ENCODE measurements at places on chromosomes 12 and 14.
A peak's percentile ranks its signal among the peaks of the same experiment; 100 is the strongest.

DNA sequence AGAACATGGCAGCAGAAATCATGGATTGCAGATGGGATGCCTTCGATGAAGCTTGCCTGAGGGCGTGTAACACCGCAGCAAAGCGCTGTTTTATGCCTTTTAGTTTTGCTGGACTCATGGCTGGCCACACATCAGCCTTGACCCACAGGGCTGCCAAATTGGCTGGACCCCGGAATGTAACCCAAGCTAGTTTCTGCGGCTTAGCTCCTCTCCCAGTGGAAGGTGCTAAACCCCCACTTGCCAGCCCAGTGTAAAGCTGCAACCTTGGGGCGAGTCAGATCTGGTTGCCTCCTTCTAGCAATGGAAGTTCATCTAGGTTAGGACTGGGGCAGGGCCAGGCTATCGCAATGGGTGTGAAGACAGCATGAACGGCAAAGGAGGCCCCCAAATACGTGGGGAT lies 38.3 kb downstream of the MEG3 start:
- H3K27ac ChIP-seq, result no peak overlapping the region
- H3K36me3 ChIP-seq, result no peaks in the 10 kb centered on the region
- no peaks in the 10 kb centered on the region for H3K4me1 ChIP-seq
- no peak for DNase-seq
- H3K4me3 ChIP-seq, result no peak overlapping the region

- H3K4me3 ChIP-seq, result peak overlapping the region; percentile 32
- H3K27me3 ChIP-seq, result peaks cover 12% of the 10 kb centered on the region
- peaks cover 61% of the 10 kb centered on the region for H3K4me1 ChIP-seq
- DNase-seq, result no peak
These were observed 33.5 kb downstream of the DAD1 start for GRCh38 chr14:22555384-22556011.

DNA sequence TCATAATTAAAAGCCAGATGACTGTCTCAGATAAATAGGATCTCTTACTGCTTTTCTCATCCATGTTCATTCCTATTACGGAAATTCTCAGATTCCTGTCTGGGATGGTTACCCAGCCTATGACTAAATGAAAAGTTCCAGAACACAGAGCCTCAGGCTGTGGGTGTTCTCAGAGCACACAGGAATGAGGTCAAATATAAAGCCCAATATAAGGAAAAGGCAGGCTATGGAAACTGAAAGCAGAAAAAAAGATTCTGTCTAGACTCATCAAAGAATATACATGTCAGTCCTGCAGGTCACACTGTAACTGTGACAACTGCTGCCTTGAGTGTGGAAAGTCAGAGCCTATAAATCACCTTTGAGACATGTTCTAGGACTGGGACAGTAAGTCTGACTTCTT lies 64.3 kb downstream of the DCAF5 start:
- H3K4me1 ChIP-seq, result peaks cover 28% of the 10 kb centered on the region
- no peak for DNase-seq
- H3K27me3 ChIP-seq, result peaks cover 1% of the 10 kb centered on the region
- peaks cover 26% of the 10 kb centered on the region for H3K36me3 ChIP-seq
- H3K4me3 ChIP-seq, result no peak overlapping the region

DNA sequence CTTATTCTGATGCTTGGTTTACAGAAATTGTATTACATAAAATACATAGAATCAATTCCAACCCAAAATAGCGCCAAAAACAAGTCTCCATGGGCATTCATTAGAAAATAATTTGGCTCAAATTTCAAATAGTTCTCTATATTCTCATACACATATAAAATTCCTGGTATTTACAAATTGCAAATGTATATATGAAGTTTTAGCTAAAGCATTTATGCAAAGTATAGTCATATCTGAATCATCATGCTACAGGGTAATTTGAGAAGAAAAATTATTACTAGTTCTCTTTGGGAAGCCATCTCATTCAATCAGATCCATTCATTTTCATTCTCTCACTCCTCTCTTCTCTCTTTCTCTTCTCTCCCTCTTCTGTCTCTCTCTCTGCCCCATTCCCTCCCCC lies 257.8 kb downstream of the DPF3 start:
- H3K4me1 ChIP-seq, result no peaks in the 10 kb centered on the region
- H3K36me3 ChIP-seq, result peaks cover 4% of the 10 kb centered on the region
- no peak overlapping the region for H3K4me3 ChIP-seq
- no peak for DNase-seq
- H3K27me3 ChIP-seq, result peaks cover 3% of the 10 kb centered on the region

- no peaks in the 10 kb centered on the region for H3K36me3 ChIP-seq
- H3K27me3 ChIP-seq, result no peaks in the 10 kb centered on the region
- no peak for DNase-seq
- H3K4me3 ChIP-seq, result no peak overlapping the region
- H3K4me1 ChIP-seq, result peaks cover 22% of the 10 kb centered on the region
These were observed 141.4 kb upstream of the TMPO start for GRCh38 chr12:98374007-98374406.

- peaks cover 13% of the 10 kb centered on the region for H3K27me3 ChIP-seq
- DNase-seq, result no peak
These were observed 58.0 kb upstream of the TSPAN9 start for GRCh38 chr12:3019005-3019680.

GRCh38 chr12:2924019-2924418 lies 33.3 kb downstream of the TULP3 start:
- H3K36me3 ChIP-seq, result peaks cover 40% of the 10 kb centered on the region
- peaks cover 1% of the 10 kb centered on the region for H3K27me3 ChIP-seq
- DNase-seq, result no peak
- H3K4me3 ChIP-seq, result peak overlapping the region; percentile 29

DNA sequence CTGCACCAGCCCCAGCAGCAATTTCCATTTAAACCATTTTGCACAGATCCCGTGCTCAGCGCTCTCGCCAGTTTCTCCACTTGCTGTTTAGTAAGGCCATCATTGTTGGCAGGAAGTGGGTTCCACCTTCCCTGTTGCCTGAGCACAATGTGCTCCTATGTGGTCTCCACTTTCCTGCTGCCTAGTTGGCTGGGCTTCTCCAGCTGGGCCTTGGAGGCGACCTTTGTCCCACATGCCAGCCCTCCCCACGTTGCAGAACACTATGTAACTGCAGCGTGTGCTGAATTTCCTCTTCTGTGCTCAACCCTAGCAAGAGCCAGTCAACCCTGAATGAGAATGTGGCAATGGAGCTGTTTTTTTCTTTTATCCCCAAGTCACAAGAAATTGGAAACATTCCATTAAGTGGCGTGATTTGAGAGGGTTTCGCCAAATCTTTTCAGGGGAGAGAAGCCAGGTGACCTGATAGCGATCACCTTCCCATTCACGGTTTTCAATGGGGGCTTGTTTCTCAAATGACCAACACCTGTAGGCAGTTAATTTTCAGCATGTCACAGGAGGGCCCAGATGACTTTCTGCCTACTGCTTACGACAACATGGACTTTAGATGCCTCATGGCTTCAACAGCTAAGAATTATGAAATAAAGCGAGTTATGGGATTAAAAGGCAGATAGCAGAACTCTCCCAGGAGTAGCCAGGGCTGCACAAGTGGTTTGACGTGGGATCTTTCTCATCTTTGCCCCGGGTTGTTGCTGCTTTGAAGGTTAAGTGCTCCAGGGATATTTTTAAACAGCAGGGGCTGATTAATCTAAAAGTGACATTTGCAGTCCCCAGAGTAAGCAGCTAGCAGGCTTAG lies at the start of gene ACACB:
Gene ACACB, plus strand, starts transcription at position 830 of the 853 bp plus-strand sequence. CDS start 22,819 bp downstream, outside the sequence.
- no peak within 1 kb of the TSS for H3K27ac ChIP-seq
- H3K4me1 ChIP-seq, result peaks cover 5% of the 10 kb centered on the region
- DNase-seq, result no peak

GRCh38 chr12:128715485-128715884 lies 108.3 kb downstream of the SLC15A4 start:
- no peak overlapping the region for H3K27ac ChIP-seq
- H3K4me3 ChIP-seq, result no peak overlapping the region
- peaks cover 21% of the 10 kb centered on the region for H3K36me3 ChIP-seq
- H3K4me1 ChIP-seq, result no peaks in the 10 kb centered on the region

- DNase-seq, result no peak
- no peaks in the 10 kb centered on the region for H3K4me1 ChIP-seq
- H3K36me3 ChIP-seq, result no peaks in the 10 kb centered on the region
- H3K27me3 ChIP-seq, result peaks cover 2% of the 10 kb centered on the region
- no peak overlapping the region for H3K4me3 ChIP-seq
These were observed 249.6 kb upstream of the G2E3 start for GRCh38 chr14:30309405-30309804.

DNA sequence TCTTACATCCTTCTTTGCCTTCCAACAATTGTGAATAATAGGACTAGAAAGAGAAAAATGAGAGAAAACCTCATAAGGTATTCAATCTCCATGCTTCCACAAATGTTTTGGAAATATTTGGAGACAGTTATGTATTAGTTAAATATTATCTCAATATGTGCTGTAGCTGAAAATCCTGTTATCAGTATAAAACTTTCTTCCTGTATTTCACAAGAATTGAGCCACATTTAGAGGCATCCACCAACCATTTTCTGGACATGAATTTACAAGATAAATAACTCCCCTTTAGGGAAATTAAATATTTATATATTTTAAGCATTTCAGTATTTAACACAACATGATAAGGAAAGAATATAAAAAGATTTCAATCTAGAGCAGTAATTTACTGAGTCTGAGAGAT lies 200.3 kb downstream of the GPHN start:
- DNase-seq, result no peak
- no peaks in the 10 kb centered on the region for H3K4me1 ChIP-seq
- H3K27me3 ChIP-seq, result peaks cover 1% of the 10 kb centered on the region
- H3K36me3 ChIP-seq, result no peaks in the 10 kb centered on the region
- H3K4me3 ChIP-seq, result no peak overlapping the region

- H3K4me1 ChIP-seq, result peaks cover 12% of the 10 kb centered on the region
- peaks cover 5% of the 10 kb centered on the region for H3K36me3 ChIP-seq
- peak overlapping the region; percentile 91 for H3K27ac ChIP-seq
- no peak for DNase-seq
- peak overlapping the region; percentile 95 for H3K4me3 ChIP-seq
These were observed 830 bp upstream of the MIS18BP1 start for GRCh38 chr14:45253754-45254310.
